ENCODE measurements at places on chromosomes 5 and 9.

DNA sequence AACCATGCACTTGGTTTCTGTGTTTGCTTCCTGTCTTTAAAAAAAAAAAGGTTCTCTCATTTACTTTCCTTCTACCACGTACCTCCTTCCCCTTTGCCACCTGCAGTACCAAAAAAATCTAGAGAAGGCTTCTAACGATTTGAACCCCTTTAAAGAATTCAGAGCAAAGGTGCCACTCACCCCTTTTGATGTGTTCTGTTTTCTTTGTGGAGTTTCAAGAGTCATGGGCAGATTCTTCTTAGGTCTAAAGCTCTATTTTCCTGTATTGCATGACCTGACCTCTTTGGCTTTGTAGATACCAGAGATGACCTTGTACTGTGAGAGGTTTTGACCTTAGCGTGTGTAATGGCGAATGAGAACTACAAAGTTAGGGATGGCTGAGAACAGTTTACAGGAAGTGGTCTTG is 29.0 kb downstream of the TXNDC8 start:
- DNase-seq: no peak

GRCh38 chr9:104555521-104555920 is 13.4 kb upstream of the OR13C8 start:
- DNase-seq: no peak

DNA sequence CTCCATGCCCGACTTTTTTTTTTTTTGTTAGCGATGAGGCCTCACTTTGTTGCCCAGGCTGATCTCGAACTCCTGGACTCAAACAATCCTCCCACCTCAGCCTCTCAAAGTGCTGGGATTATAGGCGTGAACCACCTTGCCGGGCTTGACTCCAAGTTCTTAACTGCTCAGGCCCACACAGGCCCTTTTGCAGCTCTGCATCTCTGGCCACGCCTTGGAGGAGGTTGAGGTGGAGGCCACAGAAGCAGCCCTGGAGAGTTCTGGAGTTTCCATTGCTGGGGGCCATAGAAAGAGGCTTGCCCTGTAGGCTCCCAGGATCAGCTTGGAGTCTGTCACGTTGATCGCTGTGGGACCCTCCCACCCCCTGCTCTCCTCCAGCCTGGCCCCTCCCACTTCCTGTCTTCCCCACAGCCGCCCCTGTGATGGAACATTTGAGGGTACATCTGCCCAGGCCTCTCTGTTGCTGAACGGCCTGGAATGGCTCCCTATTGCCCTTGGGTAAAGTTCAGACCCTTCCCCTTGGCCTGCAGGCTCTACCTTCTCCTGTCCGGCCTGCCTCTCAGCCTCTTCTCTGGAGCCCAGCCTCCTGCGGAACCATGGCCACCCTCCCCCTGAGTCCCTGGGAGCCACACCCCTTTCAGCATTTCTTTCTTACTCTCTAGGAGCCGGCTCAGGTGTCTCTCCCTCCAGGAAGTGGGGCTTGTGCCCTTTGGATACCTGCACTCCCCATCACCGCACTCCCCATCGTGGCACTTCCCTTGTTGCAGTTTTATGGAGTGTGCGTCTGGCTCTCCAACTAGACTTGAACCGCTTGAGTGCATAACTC is 30.4 kb upstream of the IER5L start:
- DNase-seq: no peak

DNA sequence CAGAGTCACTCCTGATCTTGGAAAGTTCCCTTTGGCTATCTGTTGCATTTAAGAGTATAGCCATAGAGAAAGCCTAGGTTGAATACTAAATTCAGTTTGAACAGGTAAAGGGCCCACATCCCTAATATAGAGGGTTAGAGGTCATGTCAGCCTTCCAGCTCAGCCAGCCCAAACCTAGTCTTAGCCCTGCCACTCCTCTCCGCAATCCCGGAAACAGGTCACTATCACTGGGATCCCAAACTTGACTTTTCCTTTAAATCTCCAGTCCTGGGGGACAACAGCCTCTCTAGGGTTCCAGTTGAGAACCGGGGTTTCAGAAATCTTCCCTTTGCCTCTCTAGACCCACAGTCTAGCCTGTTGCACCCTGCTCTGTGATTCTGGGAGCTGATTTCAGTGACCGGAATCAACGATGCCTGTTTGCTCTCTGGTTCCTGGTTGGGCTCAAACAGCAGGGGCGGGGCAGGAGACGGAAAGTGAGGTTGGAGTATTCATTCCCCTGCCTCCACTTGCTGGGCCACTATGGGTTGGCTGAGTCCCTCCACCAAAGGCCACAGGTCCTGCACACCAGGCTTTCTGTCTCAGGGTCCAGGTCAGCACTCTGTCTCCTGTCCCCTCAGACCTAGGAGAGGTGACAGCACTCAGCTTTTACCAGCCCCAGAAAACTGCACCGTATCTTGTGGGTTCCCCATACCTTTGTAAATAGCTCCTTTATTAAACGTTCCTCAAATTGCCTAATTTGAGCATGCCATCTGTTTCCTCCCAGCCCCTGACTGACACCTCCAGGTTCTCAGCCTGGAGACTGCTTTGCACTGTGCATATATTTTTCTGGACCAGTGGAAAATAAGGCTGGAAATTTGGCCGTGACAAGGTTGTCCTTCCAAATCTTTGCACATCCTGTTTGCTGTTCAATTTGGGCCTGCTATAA is 23.8 kb upstream of the CPEB4 start:
- DNase-seq: peak; percentile 42

DNA sequence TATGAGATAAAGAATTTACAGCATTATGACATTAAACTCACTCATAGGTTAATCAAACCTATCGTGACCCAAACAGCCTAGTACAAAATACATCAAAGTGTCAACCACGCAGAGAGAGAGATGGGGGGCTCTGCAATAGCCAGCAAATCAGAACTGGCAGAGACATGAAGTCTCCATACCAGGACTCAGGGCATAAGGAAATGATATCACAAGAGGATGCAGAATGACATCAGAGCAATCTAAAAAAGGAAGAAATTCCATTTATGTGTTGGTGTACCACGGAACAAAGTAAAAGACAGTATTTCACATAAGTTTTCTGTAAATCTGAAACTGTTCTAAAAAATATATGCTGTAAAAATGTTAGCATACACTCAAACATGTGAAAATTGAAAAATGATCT is 24.6 kb downstream of the BICD2 start:
- no peak for DNase-seq

GRCh38 chr9:121268598-121268850 is 562 bp downstream of the GSN start:
- DNase-seq: peak; percentile 8
